Testis (tissue), 5 donors: ENCODE measurements at places on chromosomes 7 and 10.

DNA sequence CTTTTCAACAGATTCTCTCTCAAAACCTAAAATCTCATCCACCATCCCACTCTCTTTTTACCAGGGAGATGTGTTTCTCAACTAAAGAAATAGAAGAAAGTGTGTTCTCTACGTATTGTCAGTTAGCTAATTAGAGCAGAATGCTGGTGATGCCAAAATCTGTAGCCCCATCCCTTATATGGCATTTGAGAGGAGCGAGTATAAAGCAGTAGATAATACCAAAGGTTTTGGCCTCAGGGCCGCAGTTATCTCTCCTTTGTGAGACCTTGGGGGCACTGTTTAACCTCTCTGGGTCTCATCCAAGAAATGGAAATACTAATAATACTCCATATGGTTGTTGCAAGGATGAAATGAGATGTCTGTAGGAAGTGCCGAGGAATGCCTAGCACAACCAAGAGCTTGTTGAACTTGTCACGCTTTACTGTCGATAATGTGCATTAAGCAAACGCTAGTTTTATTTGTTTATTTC lies 456 bp upstream of the DLD start:
- DNase-seq = no peak

- no peak for DNase-seq
Observed at GRCh38 chr10:131571865-131572264, 260.3 kb upstream of the TCERG1L start.

GRCh38 chr7:87480386-87480785 lies 4.9 kb upstream of the ABCB4 start:
- DNase-seq = no peak

DNA sequence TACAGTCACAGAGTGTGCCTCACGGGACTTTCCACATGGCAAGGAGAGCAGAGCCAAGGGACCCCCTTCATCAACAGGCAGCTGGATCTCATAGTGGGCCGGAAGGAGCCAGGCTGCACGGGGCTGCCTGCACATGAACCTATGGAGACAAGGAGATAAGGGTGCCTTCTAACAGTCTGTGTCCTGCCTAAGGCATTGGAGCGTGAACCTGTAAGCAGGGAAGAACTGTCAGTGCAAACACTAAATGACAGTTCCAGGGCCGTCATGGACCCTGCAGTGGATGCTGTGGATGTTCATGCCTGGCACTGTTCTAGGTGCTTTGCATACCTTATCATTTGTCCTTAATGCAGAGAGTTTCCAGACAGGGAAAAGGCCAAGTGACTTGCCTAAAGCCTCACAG lies 85.9 kb downstream of the WIPF3 start:
- DNase-seq = no peak

- no peak for DNase-seq
Observed at GRCh38 chr10:113604572-113604971, 51.7 kb downstream of the HABP2 start.

- DNase-seq = no peak
Observed at GRCh38 chr7:140586516-140586915, 54.1 kb downstream of the DENND2A start.

DNA sequence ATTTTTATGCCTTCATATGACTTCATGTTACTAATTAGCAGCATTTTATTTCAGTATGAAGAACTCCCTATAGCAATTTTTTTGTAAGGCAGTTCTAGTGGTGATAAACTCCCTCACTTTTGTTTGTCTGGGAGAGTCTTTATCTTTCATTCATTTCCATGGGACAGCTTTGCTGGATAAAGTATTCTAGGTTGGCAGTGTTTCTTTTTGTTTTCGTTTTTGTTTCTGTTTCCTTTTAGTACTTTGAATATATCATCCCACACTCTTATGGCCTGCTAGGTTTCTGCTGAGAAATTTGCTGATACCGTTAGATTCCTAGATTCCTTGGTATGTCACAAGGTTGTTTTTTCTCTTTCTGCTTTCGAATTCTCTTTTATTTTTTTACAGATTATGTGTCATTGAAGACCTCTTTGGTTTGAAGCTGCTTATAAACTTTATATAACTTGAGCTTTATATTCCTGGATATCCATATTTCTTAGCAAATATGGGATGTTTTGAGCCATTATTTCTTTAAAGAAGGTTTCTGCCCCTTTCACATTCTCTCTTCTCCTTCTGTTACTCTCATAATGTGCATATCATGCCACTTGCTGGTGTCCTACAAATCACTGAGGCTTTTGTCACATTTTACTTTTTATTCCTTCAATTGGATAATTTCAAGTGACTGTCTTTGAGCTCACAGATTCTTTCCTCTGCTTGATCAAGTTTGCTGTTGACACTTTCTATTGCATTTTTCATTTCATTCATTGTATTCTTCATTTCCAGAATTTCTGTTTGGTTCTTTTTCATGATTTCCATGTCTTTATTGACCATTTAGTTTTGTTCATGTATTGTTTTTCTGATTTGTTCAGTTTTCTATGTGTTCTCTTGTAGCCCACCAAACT lies 28.9 kb upstream of the AHR start:
- DNase-seq = no peak
